ENCODE measurements at places on chromosomes 7 and 10.

GRCh38 chr10:125081931-125082330 lies 78.4 kb downstream of the CTBP2 start:
- no peak for DNase-seq

GRCh38 chr7:50793120-50793946 lies 10.6 kb upstream of the GRB10 start:
- peak; percentile 31 for DNase-seq

- no peak for DNase-seq
Observed at GRCh38 chr7:117111535-117111934, 158.2 kb downstream of the ST7 start.

- no peak for DNase-seq
Observed at GRCh38 chr10:124674768-124675222, 69.4 kb downstream of the FAM53B start.
